ENCODE measurements at places on chromosomes 11 and 22.
A peak's percentile ranks its signal among the peaks of the same experiment; 100 is the strongest.

- peak; percentile 76 for DNase-seq
Observed at GRCh38 chr22:36331306-36331911, 56.4 kb downstream of the MYH9 start.

- peak; percentile 72 for DNase-seq
Observed at GRCh38 chr11:95577716-95578460, 211.7 kb downstream of the FAM76B start.

DNA sequence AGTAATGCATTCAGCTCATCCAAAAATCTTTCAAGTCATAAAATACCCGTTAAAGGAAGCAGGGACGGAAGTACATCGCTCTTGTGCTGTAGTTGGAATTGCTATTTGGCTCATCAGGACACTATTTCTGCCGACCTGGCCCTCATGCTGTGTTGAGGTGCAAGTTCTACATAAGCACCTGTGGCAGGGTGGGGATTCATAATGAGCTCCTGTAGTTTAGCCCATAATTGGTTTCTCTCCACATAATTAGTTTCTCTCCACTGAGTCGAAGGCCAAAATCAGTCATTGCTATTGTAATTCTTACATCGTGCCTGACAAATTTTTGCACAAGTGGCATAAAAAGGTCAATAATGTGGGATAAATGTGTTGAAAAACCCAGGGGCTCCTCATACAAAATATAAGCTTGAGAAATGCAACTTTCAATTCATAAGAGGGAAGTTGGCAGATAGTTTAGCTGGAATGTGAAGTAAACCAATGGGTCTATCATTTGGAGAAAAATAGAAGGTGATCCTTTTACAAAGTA lies 14.9 kb upstream of the ISX start:
- DNase-seq: no peak

DNA sequence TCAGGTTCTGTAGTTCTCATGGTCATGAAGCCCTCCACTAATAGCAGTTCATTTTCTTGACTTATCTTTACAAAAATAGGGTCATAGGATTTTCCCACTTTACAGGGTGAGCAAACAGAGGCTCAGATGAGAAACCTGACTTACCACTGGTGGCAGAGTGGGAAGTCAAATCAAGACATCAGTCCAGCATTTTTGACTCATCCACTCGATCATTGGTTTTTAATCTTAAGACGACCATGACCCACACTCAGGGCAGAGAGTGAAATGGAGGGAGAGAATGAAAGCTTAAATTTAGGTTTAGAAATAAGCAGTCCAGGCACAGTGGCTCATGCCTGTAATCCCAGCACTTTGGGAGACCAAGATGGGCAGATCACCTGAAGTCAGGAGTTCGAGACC lies 42.1 kb downstream of the RTL6 start:
- no peak for DNase-seq

DNA sequence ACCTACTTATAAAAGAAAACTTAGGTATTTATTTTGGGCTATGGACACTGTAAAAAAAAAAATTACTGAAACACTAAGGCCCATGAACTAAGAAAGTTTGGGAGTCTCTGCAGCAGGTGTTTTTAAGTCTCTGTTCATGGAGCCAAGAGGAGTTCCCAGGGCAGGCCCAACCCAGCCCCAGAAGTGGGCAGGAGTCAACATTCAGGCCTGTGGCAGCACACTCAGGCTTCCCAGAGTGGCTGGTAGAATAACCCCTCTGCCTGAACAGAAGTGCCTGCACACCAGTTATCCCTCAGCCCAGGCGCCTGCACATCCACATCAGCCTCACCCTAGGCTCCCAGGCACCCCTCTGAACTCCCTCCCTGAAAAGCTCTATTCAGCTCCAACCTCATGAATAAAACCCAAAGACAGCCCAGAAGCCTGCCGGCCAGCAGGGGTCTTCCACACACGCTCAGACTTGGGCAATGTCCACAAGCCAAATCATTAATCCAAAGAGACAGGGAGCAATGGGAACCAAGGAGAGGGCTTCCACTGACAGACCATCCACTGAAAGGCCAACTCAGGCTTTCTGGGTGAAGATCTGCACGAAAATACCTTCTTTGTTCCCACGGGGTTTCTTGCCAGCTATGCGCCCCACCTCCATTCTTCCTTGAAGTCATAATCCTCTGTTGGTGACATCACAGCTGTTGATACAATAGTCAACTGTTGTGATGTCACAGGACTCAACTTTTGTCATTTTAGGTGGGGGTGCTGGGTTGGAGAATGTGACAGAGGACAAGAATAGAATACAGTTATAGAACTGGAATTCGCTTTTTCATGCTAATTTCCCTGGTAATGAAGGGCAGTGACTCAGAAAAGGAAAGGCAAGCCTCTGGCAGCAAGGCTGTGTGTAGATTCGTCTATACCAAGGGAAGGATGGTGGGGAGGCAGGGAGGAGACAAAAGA lies 83.7 kb downstream of the RPL27A start:
- DNase-seq: no peak

GRCh38 chr11:74474316-74474715 lies 7.0 kb upstream of the KCNE3 start:
- no peak for DNase-seq

- DNase-seq: no peak
Observed at GRCh38 chr11:66844496-66845142, 1.4 kb downstream of the RCE1 start.

- peak; percentile 4 for DNase-seq
Observed at GRCh38 chr22:24107661-24108060, 73.6 kb upstream of the SUSD2 start.

DNA sequence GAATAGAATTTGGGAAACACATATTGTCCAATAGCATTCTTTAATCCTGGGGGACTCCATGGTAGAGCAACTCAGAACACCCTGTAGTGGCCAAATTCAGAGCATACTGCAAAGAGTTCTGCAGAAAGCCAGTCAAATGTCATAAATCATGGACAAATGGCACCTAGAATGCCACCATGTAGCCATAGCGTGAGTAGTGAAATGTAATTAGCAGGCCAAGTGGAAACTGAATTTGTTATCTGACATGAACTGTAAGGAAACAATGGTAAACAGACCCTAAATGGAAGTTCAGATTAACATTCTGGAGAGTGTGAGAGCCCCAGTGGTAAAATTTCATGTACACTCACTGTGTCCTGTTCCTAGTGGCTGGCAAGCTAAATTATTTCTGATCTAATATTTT lies 7.0 kb upstream of the PRSS23 start:
- DNase-seq: no peak

DNA sequence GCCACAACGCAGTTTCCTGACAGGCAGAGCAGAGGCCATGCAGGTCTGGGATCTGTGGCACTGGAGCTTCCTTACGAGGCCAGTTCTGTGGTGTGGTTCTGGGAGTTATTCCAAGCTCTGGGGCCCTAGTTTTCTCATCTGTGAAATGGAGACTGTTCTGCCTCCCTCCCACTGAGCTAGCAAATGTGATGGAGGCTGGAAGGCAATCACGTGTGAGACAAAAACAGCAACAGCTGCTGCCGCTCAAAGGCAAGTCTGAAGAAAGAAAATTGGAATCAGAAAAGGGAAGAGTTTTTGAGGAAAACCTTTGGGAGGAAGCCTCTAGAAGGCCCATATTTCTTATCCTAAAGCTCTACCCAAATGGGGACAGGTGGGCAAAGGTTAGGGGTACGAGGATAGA lies 8.3 kb upstream of the RIC3 start:
- DNase-seq: no peak

GRCh38 chr11:95231881-95232605 lies 1.0 kb upstream of the SESN3 start:
- DNase-seq: no peak

DNA sequence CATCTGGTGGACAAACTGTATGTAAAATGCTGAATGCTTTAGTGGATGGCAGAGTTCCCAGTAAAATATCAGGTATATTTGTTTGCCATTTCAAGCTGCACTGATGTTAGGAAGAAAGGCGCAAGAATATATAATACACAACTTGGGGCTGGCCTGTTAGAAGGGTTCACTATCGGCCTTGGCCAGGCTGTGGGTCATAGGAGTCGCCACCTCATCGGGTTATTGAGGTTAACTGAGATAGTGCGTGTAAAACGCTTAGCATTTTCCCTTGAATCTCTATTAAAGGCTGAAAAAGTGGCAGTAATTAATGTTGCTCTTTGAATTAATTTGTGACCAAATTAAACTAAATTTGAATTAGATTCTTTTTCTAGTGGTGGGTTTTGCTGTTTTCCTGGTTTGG lies 5.1 kb downstream of the FAM118A start:
- no peak for DNase-seq

GRCh38 chr22:38172832-38173640 lies 8.6 kb downstream of the PLA2G6 start:
- no peak for DNase-seq

- DNase-seq: no peak
Observed at GRCh38 chr11:117814766-117815261, 9.7 kb downstream of the FXYD2 start.

DNA sequence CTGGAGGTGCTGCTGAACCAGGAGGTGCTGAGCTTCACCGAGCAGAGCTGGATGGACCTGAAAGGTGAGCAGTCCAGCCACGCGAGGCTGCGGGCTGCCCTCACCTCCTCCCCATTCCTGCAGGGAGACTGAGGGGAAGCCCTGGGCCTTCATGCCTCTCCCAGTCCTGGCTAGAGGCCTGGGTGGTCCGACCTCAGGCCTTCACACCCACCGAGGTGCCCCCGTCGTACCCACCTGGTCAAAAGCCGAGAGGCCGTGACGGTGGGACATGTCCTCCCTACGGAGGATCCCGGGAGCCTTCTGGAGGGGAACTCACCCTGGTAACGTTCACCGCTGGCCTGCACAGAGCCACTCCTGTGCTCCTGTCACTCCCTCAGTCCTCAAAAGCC lies 5.1 kb downstream of the SUSD2 start:
- DNase-seq: no peak

DNA sequence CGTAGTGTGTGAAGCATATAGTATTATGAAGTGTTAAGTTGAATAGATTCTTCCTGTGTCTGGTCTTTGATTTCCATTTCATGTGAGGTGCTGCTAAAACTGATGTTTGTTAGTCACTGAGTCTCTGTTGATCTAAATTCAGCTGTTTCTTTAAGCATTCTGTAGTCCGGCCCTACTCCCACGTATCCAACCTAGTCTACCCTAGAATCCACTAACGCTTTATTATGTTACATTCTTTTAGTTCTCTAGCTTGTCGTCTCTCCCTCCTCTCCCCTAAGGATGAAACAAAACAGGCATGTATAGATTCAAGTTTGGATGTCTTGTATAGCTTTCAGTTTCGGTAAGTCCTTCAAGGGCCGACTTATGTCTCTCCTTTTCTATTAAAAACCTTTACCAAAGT lies 4.1 kb downstream of the WEE1 start:
- no peak for DNase-seq

GRCh38 chr11:132992838-132993631 lies 539.3 kb downstream of the OPCML start:
- DNase-seq: no peak

- no peak for DNase-seq
Observed at GRCh38 chr11:28820296-28820989, 712.3 kb downstream of the METTL15 start.

GRCh38 chr11:100182927-100183326 lies 504.2 kb upstream of the ARHGAP42 start:
- DNase-seq: no peak

- no peak for DNase-seq
Observed at GRCh38 chr11:42768576-42768975, 543.2 kb upstream of the API5 start.

DNA sequence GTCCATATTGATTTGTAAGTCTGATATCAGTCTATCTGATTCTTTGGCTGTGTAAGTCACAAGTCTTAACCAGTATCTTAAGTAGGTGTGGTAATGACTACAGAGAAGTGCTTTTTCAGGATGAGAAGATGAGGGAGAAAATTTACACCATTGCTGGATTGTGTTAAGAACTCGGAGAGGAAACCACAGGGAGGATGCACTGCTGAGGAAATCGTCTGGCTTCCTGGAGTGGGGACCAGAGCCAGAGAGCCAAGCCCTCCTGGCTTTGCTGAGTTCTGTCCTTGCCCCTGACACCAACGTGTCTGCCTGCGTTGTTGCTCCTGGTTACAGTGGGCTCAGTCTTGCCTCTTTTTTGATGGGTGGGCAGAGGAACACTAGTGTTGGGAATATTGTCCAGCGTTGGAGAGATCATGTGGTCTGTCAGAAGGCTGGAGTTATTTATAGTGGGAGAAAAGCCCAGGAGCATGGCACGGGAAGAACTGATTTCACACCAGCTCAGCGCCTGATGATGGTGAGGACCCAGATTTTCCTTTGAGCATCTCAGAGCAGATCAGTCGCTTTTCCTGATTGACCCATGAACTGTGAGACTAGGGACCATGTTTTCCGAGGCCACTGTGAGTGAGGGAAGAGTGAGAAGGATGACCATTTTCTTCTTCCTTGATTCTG lies 29.6 kb downstream of the MARK2 start:
- DNase-seq: no peak

DNA sequence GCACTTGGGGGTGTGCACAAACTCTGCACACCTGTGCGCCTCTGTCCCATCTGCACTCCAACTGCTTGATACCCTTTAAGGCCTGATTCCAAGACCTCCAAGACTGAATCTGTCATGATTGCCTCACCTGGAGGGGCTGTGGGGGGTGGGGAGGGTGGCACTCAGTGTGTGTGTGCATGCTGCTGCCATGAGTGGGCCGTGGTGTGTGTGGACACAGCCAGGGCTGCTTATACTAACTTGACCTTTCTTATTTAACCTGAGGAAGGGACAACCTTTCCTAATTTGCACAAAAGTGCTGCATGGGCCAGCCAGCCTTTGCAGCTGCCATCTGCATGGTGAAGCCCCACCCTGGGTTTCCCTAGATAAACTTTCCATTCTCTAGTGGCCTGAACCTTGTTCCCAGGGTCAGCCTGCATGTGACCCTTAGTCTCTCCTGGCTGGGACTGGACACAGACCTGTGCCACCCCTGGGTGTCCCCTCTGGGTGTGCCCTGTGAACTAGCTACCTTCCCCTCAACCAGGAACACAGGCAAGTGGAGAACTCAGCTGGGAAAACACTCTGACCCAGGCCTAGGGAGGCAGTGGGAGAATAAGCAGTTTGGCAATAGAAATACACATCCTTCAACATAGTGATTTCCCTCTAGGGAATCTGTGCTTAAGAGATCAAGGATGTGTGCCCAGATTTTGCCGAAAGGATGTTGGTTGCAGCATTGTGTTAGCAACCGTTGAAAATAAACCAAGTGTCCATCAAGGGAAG lies 45.4 kb upstream of the DKK3 start:
- no peak for DNase-seq

- DNase-seq: no peak
Observed at GRCh38 chr11:13287681-13288080, 10.1 kb downstream of the BMAL1 start.

DNA sequence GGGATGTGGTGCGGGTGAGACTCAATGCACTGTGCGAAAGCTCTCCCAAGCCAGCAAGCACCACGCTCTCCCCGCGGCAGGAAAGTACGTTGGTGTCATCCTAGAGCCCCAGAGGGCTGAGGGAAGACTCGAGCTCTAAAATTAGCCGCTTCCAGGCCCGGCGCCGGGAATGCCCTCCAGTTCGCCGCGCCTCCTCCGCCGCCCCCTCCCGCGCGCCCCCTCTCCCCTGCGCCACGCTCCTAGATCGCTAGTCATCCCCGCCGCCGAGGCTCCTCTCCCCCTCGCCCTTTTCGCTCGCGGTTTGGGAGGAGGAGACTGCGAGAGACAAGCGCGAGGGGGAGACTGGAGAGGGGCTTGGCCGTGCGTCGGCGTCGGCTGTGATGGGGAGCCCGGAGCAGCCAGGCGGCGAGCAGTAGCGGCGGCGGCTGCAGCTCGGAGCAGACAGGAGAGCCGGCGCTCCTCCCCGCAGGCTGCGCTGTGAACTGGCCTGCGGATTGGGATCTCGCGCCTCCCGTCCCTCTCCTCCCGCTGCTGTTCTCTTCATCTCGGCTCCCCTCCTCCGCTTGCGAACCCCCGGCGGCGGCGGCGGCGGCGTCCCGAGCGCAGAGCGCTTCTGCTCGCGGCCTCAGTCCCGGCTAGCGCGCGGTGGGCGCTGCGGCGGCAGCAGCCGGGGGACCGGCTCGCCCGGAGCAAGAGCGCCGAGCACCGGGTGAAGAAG lies at the start of gene FAT3:
Gene FAT3 (plus strand): TSS at position 412 of the 718 bp plus-strand sequence. CDS start 127,295 bp downstream, outside the sequence.
- peak; percentile 30 for DNase-seq

Measured in RWPE1 (cell line).